ENCODE measurements at places on chromosomes 6 and 20. TPM values are rescaled to one million over a fixed set of nuclear protein-coding genes. Genes with fewer than 3 reads are reported as not detected.

The ARHGAP18 gene
- total RNA-seq, result 17.0 TPM

DNA sequence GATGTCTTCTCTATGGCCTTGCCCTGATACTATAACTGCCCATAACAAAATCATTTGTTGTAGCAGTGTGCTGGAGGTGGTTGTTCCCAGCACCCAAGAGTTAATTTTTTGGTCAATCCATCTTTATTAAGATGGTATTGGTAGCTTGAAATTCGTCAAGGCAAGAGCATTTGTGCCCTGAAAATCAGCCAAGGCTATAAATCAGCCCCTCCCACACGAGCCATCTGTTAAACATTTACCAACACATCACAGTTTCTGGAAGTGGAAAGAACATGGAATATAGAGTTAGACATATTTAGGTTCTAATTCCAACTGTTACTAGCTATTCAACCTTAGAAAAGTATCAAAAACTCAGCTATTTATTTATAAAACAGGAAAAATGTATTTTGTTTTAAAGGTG lies 888.4 kb upstream of the GJE1 start:
- H3K27ac ChIP-seq, result no peak overlapping the region
- H3K4me3 ChIP-seq, result no peak overlapping the region
- no peaks in the 10 kb centered on the region for H3K36me3 ChIP-seq
- H3K4me1 ChIP-seq, result no peaks in the 10 kb centered on the region
- DNase-seq, result no peak
- H3K27me3 ChIP-seq, result no peaks in the 10 kb centered on the region

The GFOD1 gene
- 3.6 TPM for total RNA-seq

The TCP11 gene
- total RNA-seq, result 0.56 TPM

- no peak for DNase-seq
- H3K27ac ChIP-seq, result no peak overlapping the region
- H3K27me3 ChIP-seq, result peaks cover 15% of the 10 kb centered on the region
- H3K4me3 ChIP-seq, result no peak overlapping the region
These were observed 9.8 kb downstream of the NKX2-4 start for GRCh38 chr20:21387528-21387927.

DNA sequence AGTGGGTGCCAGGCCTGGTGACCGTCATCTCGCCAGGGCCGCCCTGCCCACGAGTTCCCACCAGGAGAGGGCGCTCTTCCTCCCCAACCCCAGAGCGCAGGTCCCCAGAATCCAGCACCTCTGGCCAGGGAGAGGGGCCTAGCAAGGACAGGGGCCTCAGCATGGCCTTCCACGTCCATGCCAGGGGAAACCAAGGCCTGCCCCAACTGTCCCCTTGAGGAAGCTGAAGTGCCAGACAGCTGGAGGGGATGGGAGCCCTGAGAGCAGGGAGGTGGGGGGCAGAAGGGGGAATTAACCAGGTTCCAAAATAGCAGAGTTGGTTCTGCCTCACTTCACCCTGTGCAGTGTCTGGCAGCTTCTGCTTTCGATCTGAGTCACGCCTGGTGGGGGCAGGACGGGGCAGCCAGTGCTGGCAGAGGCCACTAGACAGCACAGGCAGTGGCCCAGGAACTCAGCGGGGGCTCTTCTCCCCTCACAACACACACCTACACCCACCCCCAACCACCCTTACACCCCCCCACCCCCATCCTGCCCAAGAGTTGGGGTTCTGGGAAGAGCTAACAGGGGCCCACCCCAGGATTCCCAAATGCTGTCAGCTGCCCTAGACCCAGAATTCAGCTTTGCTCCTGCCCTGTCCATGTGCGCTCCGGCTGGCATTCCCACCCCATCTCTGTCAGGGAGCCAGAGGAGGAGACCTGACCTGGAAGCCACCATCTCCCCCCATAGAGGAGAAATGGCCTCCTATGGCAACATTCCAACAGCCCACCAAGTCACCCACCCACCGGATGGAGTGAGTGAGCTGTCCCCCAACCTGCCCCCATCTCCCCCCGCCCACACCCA lies 29.2 kb downstream of the TFEB start:
- no peaks in the 10 kb centered on the region for H3K27me3 ChIP-seq
- peak; percentile 68 for DNase-seq
- H3K4me1 ChIP-seq, result peaks cover 15% of the 10 kb centered on the region
- H3K27ac ChIP-seq, result peak overlapping the region; percentile 30
- no peak overlapping the region for H3K4me3 ChIP-seq

DNA sequence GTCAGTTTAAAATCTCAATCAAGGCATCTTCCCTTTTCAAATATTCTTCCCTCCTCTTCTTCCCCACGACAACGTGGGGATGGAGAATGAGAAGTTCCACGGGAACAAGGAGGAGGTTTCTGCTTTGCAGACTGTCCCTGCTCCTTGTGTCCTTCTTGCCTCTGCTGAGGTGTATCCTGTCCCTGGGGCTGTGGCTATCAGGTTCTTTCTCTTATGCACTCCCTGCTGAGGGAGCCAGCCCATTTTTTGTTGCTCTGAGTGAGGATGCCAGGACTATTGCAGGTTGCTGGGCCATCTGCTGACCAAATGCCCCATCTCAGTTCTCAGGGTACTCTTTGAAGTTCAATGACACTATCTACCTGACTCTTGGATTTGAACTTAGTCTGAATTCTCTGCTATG lies 533.6 kb downstream of the RNF144B start:
- no peak overlapping the region for H3K4me3 ChIP-seq
- H3K27me3 ChIP-seq, result no peaks in the 10 kb centered on the region
- no peaks in the 10 kb centered on the region for H3K4me1 ChIP-seq
- no peak overlapping the region for H3K27ac ChIP-seq
- no peaks in the 10 kb centered on the region for H3K36me3 ChIP-seq

The PIGT gene
- 31.2 TPM for total RNA-seq

GRCh38 chr6:163985710-163986109 lies 571.2 kb downstream of the QKI start:
- H3K27ac ChIP-seq, result no peak overlapping the region
- no peaks in the 10 kb centered on the region for H3K27me3 ChIP-seq
- peak; percentile 5 for DNase-seq
- H3K36me3 ChIP-seq, result no peaks in the 10 kb centered on the region
- H3K4me1 ChIP-seq, result peaks cover 5% of the 10 kb centered on the region

DNA sequence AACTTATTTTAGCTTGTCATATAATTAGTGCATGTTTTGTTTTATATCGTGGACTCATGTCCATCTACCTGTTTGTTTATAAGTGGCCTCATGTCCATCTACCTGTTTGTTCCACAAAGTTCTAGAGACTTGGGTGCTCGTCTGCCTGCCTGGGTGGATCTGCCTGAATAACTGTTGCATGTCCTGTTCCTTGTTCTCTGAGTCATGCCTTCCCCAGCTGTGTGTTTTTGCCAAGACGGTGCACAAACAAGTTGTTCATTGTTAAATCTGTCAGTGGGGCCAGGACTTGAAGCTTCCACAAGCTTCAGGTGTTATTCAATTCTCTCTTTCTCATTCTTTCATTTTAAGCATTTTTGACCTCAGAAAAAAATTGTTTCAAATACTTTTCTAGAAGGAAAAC lies 358.0 kb upstream of the CITED2 start:
- H3K4me3 ChIP-seq, result no peak overlapping the region
- H3K4me1 ChIP-seq, result 0 out of 2 replicates have a peak, but pooled peaks cover 2% of the 10 kb centered on the region
- peak; percentile 78 for DNase-seq

DNA sequence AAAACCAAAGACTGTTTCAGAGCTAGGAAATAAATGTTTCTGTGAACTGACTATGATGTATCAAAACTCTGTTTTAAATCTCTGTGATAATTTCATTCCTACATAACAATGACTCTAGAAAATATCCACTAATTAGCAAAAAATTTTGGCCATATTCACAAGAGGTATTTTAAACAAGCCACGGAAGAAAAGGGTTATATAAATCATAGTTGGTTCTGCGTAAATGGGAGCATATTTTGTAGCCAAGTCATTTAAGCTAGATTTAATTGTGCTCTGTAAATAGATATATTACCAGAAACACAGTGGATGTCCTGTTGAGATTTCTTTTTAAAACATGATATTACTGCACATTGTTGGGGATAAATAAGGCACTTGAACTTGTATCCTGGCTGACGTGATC lies 416.5 kb upstream of the PLCB4 start:
- H3K27me3 ChIP-seq, result no peaks in the 10 kb centered on the region
- no peaks in the 10 kb centered on the region for H3K36me3 ChIP-seq
- no peak overlapping the region for H3K4me3 ChIP-seq
- no peak overlapping the region for H3K27ac ChIP-seq

The ADGRF5 gene
- total RNA-seq, result not detected

DNA sequence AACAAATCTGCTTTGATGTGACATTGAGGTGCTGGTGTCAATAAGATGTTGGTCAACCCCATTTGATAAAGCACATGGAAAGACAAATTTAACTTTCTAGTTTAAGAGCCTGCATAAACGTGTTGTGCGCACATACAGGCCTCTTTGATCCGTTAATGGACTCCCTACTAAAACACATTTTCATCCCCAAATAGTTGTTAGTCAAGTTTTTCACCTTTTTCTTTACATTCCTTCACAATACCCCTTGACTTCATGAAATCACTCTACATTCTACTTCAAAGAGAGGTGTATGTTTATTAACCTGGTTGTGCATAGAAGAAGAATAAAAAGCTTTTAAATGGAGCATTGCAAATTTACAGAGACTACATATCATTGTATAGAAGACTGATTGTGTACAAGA lies 180.3 kb downstream of the HDGFL1 start:
- H3K4me3 ChIP-seq, result no peak overlapping the region
- H3K36me3 ChIP-seq, result no peaks in the 10 kb centered on the region
- H3K4me1 ChIP-seq, result no peaks in the 10 kb centered on the region

The TREM1 gene
- total RNA-seq, result not detected

DNA sequence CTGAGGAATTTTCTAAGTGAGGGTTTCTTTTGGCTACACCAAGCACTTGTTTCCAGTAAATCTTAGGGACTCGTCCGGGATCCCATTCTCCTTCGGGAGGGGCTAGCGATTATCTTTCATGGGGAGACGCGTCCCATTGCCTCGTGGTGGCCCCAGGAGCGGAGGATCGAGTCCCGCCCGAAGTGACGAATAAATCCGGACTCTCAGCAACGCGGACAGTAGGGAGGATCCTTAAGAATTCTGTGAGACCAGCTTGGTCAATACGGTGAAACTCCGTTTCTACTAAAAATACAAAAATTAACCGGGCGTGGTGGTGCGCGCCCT lies 69.1 kb upstream of the PRSS16 start:
- no peak for DNase-seq
- H3K4me3 ChIP-seq, result peak overlapping the region; percentile 95
- 0 out of 2 replicates have a peak, but pooled peaks cover 1% of the 10 kb centered on the region for H3K4me1 ChIP-seq
- H3K27me3 ChIP-seq, result no peaks in the 10 kb centered on the region
- no peaks in the 10 kb centered on the region for H3K36me3 ChIP-seq
- peak overlapping the region; percentile 64 for H3K27ac ChIP-seq

The GPX5 gene
- not detected for total RNA-seq

The OPRM1 gene
- not detected for total RNA-seq

The RHAG gene
- not detected for total RNA-seq

- H3K36me3 ChIP-seq, result no peaks in the 10 kb centered on the region
- no peak for DNase-seq
- no peaks in the 10 kb centered on the region for H3K27me3 ChIP-seq
- H3K4me3 ChIP-seq, result no peak overlapping the region
These were observed 359.7 kb downstream of the BTBD9 start for GRCh38 chr6:38279963-38280588.

- H3K4me1 ChIP-seq, result peaks cover 11% of the 10 kb centered on the region
- no peaks in the 10 kb centered on the region for H3K27me3 ChIP-seq
- no peaks in the 10 kb centered on the region for H3K36me3 ChIP-seq
- H3K27ac ChIP-seq, result peak overlapping the region; percentile 63
- DNase-seq, result peak; percentile 97
- no peak overlapping the region for H3K4me3 ChIP-seq
These were observed 160.3 kb upstream of the ATXN1 start for GRCh38 chr6:16921399-16922110.

DNA sequence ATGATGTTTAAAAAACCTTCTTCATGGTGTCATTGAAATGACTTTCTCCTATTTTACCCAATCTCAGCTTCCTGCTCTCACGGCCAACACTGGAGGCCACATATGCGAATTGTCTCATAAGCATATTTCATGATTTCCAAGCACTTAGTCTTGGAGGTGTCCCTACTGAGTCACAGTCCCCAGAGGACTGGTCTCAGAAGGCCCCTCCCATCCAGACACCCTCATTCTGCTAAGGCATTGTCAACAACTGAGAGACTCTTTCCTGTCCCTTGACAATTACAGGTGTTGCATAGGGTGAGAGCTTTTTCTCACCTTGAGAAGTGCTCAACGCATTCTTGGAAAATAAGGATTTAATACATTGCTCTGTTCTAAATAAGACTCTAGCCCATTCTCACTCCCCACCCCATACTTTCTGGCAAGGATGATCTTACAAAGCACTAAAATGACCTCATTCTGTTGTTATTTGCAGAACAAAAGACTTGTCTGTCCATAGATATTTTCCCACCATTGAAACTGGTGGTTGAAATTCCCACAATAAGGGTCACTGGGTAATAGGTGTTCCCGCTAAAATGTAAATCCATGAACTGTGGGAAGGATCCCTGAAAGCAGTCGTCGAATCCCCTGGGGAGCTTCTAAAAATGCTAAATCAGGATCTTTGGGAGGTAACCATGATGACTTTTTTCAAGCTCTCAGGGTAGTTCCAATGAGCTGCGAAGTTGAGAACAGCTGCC lies 32.3 kb upstream of the SLC22A23 start:
- DNase-seq, result peak; percentile 8
- no peak overlapping the region for H3K4me3 ChIP-seq
- H3K27me3 ChIP-seq, result peaks cover 55% of the 10 kb centered on the region
- H3K36me3 ChIP-seq, result no peaks in the 10 kb centered on the region
- no peak overlapping the region for H3K27ac ChIP-seq

- H3K4me1 ChIP-seq, result peaks cover 16% of the 10 kb centered on the region
- peak; percentile 37 for DNase-seq
- no peaks in the 10 kb centered on the region for H3K27me3 ChIP-seq
- no peak overlapping the region for H3K27ac ChIP-seq
These were observed 241.7 kb upstream of the TAB2 start for GRCh38 chr6:149075616-149076354.

DNA sequence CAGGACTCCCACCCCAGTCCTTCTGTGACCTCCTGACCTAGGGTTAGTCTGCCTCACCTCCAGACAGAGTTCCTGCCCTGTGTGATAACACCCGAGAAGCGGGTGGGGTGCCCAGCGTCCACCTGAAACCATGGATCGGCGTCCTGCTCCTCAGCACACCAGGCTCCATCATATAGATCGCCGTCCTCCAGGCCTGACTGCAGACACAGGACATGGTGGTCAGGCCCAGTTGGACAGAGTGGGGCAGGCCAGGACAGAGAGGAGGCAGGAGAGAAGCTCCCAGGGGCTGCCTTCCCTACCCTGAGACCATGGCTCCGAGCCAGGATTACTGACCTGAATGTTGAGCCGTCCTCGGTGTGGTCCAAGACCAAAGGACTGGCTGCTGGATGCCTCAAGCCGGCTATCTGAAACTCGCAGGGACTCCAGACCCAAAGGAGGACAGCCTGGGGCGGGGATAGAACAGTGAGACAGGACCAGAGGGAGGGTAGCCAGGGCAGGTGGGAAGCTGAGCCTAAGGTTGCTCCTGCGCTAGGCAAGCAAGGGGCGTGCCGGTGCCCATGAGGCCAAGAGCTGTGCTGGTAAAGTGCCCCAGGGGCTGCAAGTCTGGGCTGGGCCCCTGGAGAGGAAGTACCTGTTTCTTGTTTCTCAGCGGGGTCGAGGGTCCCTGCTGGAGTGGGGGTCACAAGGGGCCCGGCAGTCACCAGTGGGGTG lies 2.2 kb downstream of the CPXM1 start:
- no peak for DNase-seq
- H3K4me1 ChIP-seq, result no peaks in the 10 kb centered on the region
- H3K4me3 ChIP-seq, result no peak overlapping the region
- H3K27me3 ChIP-seq, result peaks cover 41% of the 10 kb centered on the region

GRCh38 chr6:124769811-124770544 lies 192.3 kb upstream of the RNF217 start:
- DNase-seq, result no peak
- H3K27ac ChIP-seq, result no peak overlapping the region
- no peak overlapping the region for H3K4me3 ChIP-seq
- no peaks in the 10 kb centered on the region for H3K4me1 ChIP-seq
- no peaks in the 10 kb centered on the region for H3K36me3 ChIP-seq
- H3K27me3 ChIP-seq, result no peaks in the 10 kb centered on the region

The HSF2 gene
- 31.1 TPM for total RNA-seq
